ENCODE measurements at places on chromosomes 6 and 20.

DNA sequence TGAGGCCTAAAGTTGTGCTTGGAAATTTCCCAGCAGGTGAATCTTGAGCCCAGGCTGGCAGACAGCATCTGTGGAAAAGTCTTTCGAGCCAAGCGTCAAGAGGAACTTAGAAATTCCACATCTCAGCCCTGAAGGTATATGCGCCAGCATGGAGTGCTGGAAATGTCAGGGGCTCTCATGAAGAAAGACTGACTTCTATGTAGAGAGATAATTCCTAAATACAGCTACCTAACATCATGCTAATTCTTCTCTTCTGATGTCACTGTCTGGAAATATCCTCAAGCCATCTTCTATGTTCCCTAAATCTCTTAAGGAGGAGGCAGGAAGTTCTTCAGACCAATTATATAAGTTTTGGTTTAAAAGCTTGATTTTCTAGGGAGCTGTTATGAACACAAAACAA, 492.4 kb upstream of the MARCKS start:
- no peak for DNase-seq

DNA sequence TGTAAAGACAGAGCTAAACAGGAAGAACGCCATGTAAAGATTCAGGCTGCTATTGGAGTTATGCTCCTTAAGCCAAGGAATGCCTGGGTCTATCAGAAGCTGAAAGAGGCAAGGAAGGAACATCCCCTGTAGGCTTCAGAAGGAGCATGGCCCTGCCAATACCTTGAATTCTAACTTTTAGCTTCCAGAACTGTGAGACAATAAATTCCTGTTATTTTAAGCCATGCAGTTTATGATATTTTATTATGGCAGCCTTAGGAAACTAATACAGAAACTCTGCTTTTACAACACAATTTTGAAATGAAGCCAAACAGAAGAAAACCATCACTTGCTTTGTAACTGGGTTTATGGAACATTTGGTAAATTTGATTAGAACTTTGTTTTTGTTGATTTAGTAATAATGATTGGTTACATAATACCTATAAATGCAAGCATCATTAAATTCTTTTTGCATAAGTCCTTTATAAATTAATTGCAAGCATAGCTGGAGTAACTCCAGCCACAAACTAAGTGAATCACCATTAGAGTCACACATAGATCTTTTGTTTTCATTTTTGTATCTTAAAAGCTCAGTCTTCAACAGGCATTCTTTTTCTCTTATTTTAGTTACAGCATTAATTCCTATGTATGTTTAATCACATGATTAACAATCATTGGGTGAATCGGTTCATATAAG, 33.5 kb upstream of the TSPYL1 start:
- DNase-seq = no peak

- DNase-seq = no peak
These were observed 50.5 kb downstream of the CBFA2T2 start for GRCh38 chr20:33540427-33540826.

DNA sequence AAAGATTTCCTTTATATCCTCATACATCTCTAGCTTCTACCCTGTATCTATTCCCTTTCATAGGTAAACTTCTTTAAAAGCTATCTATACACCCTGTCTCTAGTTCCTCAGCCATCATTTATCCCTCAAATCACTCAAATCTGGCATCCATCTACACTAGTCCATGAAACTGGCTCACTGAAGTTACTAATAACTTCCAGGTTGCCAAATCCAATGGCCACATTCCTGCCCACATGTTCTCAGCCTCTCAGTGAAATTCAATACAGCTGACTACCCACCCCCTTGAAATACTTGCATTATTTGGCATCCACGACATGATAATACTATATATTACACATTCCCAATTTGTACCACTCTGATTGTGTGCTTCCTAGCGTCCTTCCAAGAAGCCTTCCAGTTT, 8.7 kb downstream of the REPS1 start:
- DNase-seq = no peak

DNA sequence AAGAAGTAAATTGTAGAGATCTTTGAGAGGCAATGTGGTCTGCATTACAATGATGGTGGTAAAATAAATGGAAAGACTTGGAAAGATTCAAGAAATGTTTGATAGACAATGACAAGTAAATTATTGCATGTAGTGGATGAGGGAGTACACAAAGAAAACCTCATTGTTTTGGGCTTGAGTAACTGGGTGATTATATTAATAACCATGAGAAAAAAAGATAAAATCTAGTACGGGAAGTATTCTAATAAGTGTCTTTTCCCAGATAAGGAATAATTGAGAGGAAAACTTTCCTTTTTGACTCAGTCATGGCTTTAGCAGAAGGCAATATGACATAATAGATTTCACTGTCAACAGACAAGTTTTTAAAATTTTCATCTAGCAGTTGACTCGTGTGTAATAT, 993.0 kb downstream of the EYS start:
- DNase-seq = no peak

DNA sequence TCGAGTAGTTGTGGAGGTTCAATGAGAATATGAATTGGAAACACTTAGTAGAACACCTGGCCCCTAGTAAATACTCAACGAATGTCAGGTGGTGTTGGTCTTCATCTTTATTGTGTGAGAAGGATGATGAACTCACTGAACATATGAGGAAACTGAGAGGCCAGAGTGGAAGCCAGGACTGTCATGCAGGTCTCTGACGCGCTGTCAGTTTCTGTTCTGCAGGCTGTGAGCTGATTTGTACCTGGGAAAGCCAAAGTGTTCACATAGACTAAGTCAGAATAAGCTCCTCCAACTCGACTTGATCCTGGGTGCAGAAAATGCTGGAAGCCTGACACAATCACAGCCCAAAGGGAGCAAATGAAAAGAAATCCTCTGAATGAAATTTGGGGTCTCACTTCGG, 222.2 kb downstream of the LY86 start:
- DNase-seq = no peak

DNA sequence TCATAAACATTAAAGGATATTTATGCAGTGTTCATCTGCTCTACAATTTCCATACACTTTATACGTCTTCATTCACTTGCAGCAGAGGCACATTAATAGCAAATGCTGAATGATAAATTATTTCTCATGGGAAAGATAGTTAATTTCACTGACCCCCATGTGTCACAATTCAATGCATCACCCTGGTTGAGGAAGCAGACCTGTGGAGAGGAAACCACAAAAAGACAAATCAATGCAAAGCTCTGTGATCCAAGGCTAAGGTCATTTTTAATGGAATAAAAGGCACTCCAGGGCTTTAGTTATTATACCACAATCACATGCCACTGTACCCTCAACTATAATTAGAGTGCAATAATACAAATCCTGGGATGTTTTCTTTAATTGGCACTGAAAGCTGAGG, 40.3 kb upstream of the TENT5A start:
- no peak for DNase-seq

- DNase-seq = no peak
These were observed 383.9 kb downstream of the PLCB1 start for GRCh38 chr20:8515810-8516435.

DNA sequence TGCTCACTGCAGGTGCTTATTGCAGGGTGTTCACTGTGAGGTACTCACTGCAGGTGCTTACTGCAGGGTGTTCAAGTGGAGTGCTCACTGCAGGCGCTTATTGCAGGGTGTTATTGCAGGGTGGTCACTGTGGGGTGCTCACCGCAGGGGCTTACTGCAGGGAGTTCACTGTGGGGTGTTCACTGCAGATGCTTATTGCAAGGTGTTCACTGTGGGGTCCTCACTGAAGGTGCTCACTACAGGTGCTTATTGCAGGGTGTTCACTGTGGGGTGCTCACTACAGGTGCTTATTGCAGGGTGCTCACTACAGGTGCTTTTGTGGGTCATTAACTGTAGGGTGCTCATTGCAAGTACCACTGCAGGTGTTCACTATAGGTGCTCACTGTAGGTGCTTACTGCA, 20.2 kb downstream of the APMAP start:
- no peak for DNase-seq

DNA sequence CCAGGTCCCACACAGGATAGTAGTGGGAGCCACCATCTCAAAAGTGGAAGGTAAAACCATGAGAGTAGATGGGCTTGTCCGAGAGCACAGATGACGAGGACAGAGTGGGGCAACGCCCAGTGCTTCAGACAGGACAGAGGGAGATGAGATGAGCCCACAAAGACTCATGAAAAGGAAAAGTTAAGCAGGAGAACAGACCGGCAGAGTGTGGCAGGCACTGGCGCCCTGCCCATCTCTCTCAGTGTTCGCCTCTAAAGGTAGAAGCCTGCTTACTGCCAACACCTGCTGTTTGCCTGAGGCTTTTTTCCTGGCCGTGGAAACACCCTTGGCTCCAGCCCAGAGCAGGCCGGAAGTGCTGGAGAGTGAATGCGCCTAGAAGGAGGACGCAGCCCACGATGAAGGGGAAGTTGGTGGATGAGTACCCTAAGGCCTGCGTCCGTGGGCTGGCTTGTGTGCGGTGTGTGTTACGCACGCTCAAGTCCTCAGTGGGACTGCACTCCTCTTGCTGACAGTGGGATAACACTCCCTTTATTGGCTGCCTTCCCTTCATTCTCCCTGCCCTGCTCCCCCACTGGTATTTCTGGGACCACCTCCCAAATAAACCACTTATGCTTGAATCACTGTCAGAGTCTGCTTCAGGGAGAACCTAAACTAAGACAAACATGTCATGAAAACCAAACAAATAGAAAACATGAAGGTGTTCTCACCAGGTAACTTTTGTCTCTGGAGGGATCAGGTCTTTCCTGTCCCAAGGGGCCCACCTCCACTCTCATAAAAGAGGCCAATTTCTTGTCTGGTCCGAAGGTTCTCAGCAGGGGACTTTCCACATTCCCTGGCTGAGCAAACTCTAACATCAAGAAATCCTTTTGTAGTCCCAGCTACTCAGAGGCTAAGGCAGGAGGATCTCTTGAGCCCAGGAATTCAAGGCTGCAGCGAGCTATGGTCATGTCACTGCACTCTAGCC, 9.1 kb upstream of the FOXP4 start:
- DNase-seq = no peak

DNA sequence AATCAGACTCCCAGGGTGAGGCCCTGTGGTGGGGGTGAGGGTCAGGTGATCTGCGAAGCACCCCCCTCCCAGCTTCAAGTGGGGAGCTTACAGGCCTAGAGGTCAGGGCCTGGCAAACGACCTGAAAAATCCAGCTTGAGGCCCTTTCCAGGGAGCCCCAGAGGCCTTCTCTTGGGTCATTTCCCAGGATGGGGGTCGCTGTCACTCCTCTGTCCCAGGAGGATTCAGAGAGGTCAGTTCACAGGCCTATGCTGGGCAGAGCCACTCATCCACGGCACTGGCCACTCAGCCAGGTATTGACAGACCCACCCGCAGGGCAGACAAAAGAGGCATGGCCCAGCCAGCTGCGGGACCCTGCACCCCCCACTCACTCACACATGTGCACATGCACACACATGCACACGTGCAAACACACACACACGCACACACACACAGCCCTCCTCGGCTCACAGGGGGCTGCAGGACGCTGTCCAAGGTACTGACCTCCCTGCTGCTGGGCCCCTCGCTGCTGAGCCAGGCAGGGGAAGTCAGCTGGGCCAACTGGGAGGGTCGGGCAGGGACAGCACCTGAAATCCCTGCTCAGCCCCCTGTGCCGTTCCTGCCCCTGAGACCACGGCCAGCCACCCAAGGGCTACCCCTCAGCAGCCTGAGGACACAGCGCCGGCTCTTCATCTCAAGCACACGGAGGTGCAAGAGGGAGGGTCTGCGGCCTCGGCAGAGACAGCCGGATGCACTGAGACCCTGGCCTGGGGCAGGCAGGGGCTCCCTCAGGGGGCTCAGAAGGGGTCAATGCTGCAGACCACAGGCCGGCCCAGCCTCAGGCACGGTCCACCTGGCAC, 113.8 kb downstream of the TAF4 start:
- DNase-seq = no peak

- DNase-seq = no peak
These were observed 9.2 kb upstream of the GUCA1A start for GRCh38 chr6:42163981-42164380.

DNA sequence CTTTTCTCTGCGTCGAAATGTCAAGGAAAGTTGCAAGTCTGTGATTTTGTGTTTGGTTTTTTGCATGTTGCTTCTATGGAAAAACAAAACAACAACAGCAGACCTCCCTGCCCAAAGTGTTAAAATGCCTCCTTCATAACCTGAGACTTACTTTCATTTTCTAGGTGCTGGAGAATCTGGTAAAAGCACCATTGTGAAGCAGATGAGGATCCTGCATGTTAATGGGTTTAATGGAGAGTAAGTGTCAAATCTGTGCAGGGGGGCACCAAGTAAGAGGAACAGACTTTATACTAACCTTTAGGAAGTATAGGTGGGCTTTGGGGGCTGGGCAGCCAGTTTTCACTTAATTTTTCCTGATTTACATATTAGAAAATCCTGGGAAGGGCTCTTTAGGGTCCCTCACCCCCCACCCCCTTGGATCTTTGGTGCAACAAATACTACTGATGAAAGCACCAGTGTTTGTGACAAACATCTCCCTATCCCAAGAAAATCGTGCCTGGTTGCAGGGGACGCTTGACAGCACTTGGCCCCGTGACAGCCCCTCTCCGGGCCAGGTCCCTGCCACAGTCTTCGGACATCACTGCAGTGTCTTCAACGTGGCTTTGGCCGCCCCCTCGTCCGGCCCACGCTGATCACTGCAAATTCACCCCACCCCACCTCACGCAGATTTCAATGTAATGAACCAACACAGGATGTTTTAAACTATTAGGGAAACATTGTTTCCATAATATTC, 43.1 kb downstream of the GNAS start:
- no peak for DNase-seq

- DNase-seq = no peak
These were observed 90.9 kb downstream of the DTD1 start for GRCh38 chr20:18678549-18679419.

DNA sequence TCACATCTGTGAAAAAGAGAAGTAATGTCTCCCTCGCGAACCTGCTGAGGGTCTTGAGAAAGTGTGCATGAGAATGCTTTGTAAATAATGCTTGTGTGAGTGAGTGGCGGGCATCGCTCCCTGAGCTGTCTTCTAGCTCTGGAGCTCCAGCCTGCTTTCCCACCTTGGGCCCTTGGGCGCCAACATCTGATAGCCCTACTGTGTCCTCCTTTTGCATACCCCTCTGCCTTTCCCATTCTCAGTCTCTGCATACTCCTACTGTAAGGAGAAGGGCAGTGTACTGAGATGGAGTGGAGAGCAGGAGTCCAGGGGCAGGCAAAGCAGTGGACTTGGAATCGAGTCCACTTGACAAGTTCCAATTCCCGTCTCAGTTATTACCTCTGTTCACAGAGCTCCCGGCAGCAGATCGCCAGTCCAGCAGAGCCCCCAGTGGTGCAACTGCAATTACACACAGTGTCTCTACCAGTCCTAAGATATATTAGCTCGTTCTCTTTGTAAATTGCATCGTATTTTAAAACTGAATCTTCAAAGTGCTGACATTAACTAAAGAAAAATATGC, 847 bp upstream of the NCR2 start:
- no peak for DNase-seq

GRCh38 chr6:144776031-144776819, 491.1 kb downstream of the UTRN start:
- no peak for DNase-seq

- no peak for DNase-seq
These were observed 142.6 kb downstream of the SOBP start for GRCh38 chr6:107632381-107633136.

DNA sequence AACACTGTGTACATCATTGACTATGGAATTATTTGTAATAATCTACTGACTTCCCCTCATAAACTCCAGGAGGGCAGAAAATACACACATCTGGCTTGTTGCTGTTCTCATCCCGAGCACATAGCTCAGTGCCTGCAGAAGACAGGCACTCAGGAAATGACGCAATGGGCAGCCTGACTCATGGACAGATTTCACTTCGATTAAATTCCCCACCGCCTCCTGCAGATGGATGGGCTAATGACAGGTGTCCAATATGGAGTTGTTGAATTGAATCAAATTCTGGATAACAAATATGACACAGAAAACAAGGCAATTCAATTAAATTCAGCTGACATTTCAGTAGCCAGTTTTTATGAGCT, 9.1 kb downstream of the ANKRD60 start:
- DNase-seq = no peak

Data from substantia nigra (tissue), 51 donors.